COLO829 (cell line): ENCODE measurements at places on chromosomes 12 and 14.

DNA sequence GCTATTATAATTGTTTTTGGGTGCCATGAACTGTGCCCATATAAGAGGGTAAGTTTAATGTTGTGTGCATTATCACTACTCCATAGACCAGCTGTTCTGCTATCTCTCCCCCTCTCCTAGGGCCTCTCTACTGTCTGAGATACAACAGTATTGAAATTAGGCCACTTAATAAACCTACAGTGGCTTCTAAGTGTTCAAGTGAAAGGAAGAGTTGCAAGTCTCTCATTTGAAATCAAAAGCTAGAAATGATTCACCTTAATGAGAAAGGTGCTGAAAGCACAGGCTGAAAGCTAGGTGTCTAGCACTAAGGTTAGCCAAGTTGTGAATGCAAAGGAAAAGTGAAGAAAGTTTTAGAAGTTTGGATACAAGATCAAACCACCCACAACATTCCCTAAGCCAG, 168.0 kb downstream of the SLC16A7 start:
- DNase-seq = no peak

DNA sequence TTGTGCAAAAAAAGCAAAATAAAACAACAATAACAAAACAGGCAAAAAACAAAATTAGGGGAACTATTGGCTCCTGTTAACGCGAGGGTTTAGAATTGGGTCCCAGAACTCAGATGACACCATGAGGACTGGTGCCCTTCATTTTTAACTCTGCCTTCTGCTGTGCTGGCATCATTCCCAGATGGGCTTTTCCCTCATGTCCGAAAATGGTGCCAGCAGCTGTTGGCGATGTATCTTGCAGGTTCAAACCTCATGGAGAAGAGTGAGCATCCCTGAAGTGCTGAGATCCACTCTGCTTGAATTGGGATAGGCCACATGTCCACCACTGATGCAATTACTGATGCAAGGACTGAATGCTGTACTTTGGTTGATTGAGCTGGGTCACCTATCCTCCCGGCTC, 61.1 kb downstream of the MYRFL start:
- no peak for DNase-seq

GRCh38 chr14:51310505-51310944, 70.5 kb downstream of the TMX1 start:
- no peak for DNase-seq

- no peak for DNase-seq
Measured at GRCh38 chr12:120751389-120751788, 25.8 kb downstream of the ACADS start.

- no peak for DNase-seq
Measured at GRCh38 chr12:68667896-68668295, 18.9 kb upstream of the NUP107 start.

- no peak for DNase-seq
Measured at GRCh38 chr12:27780612-27781408, 774 bp upstream of the MANSC4 start.

- no peak for DNase-seq
Measured at GRCh38 chr14:68042586-68043210, 223.1 kb downstream of the RAD51B start.

- no peak for DNase-seq
Measured at GRCh38 chr14:30620178-30620577, 1.9 kb upstream of the SCFD1 start.

DNA sequence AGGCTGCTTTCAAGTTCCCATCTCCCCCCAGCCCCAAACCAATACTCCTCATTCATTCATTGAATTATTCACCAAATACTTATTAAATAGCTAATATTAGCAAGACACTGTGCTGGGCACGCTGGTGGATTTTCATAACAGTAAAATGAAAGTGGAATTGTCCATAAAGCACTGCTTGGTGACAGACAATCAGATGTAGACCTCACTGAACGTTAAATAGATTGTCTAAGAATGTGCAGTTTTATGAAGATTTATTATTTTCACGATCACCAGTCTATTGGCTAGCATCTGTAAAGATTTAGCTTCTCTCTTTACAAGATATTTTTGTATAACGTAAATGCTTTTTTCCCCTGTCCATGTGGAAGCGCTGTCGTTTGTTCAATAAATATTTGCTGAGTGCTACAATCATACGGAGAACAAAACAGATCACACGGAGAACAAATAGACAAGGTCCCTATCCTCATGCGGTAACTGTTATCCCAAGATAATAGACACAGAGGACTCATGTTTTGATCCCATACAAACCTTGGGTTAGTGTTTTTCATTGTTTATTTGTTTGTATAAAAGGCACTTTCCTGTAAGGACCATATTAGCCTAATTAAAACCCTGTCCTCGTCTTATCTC, 397.6 kb downstream of the BCAT1 start:
- no peak for DNase-seq

DNA sequence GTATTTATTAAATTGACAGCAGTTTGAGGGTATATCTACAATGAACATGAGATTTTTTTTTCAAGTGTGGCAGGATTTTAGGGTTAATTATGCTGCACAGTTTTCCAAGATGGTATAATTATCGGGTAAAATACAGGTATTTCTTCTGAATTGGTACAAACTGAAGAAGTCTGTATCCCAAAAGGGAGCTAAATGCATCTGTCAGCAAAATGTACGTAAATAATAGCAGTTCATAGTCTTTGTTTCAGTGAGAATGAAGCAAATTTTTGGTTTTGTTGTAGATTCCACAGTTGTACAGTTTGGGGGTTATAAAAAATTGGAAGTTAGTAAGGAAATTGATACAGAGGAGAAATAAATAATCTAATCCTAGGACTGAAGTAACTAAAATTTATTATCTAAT, 63.3 kb downstream of the RAD52 start:
- no peak for DNase-seq

DNA sequence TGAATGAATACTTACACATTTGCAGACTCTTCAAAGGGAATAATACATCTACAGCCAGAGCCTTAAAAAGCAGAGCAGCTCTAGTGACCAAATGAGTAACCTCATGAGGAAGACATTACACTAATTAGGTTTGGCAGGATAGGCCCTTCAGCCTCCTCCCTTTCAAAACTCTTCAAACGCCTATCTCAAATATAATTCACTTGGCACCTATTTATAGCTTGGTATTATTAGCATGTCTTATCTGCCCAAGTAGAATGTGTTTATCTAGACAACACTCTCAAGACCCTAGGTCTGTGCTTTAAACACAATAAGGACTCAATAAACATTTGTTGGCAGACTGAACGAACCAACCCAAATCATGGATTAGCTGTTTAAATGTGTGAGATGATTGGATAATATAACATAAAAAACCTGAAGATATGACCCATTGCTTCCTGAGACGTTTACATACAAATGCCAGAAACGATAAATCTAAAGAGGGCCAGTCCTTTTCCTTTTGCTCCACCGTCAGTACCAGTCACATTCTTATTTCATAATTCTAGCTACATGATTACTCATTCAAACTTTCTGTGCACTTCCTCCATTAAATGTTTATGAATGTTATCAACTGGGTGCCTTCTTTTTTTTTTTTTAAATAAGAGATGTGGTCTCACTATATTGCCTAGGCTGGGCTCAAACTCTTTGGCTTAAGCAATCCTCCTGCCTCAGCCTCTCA, 123.3 kb downstream of the CEP83 start:
- no peak for DNase-seq

- no peak for DNase-seq
Measured at GRCh38 chr14:67441256-67441655, 29.3 kb upstream of the PLEK2 start.

GRCh38 chr14:54360667-54361066, 36.1 kb upstream of the CDKN3 start:
- no peak for DNase-seq

- DNase-seq = no peak
Measured at GRCh38 chr12:76201758-76202157, 117.3 kb upstream of the NAP1L1 start.

DNA sequence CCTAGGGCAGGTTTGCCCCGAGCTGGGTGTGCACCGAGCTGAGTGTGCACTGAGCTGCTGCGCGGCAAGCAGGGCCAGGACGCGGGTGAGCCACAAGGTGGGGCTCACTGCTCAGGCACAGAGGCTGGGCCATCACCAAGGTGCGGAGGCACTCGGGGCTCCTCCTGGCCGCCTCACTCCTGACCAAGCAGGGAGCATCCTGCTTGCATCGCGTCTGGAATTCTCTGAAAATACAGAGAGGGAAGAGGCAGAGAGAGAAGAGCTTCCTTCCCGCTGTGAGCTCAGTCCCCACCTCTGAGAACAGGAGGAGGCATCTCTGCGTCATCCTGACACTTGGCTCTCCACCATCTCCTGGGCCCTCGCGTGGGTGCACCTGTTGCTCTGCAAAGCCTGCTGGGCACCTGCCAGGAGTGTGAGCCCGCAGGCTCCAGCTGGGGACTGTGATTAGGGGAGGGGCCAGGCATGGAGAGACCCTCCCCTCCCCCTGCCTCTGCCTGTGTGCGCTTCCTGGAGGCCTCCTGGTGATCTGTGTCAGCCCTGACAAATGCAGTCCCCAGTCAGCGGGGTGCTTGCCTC, 116.3 kb downstream of the GLT1D1 start:
- DNase-seq = no peak

DNA sequence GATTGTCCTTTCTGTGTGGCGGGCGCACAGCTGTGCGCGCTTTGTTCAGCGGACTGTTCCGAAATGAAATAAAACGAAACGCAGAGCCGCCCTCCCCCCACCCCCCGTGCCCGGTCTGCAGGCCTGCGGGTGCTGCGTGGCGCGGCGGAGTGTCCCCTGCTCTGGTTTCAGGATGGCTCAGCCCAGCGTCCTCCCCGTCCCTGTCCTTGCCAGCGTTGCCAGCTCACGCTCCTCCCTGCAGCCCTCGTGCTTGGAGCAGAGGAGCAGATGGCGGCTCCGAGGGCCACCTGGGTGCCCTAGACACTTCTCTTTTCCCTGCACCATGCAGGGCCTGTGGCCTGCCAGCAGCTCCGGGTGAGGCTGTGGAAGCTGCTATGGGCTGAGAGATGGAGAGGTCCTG, 17.5 kb upstream of the BEGAIN start:
- no peak for DNase-seq

DNA sequence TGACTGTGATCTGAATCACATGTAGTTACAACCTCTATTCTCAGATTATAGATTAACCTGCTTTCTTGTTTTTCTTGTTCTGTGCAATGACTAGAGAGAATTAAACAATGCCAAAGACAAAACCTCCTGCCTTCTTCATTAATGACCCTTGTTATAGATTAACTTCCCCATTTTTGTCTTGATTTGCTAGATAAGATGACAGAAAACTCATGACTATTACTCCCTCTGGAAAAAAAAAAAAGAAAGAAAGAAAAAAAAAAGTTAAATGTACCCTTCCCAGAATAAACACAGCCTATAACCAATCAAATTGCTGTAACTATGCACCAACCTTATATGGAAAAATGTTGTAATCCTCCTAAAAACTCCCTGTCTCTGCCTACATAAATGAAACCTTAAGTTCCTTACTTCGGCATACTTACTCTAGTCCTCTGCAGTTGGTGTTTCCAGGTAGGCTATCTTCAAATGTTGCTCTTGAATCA, 41.1 kb upstream of the PCED1B start:
- no peak for DNase-seq

DNA sequence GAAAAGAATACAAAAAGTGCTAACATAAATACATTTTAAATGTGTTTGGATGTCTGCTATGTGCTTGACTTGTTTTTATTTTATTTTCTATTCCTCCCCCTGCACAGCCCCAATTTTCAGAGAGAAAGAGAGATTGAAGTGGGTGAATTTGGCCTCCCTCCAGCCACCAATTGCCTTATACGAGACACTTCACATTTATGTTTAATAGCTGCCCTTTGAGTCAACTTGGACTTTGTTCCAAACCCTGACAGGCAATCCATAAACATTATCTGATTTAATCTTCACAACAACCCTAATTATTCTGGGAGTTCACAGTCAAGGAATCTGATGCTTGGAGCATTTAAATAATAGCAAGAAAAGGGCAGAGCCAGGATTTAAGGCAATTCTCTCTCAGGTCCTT, 161.7 kb downstream of the SLC15A4 start:
- no peak for DNase-seq

DNA sequence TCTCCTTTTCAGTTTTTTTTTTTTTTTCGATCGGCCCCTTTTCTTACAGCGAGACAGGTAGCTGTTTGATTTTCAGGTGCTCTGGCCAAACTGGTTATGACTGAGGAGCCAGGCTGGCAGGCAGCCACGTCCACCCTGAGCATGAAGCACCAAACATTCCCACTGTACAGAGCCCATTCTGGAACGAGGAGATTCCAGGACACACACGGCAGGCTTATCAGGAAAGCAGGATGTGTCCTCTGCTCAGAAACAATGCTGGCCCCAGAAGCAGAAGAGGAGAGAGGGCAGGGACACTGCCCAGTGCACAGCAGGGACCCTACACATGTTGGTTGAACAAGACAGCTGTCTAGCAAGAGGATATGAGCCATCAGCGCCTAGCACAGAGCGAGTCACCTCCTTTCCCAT, 3.7 kb upstream of the KRT2 start:
- DNase-seq = no peak

DNA sequence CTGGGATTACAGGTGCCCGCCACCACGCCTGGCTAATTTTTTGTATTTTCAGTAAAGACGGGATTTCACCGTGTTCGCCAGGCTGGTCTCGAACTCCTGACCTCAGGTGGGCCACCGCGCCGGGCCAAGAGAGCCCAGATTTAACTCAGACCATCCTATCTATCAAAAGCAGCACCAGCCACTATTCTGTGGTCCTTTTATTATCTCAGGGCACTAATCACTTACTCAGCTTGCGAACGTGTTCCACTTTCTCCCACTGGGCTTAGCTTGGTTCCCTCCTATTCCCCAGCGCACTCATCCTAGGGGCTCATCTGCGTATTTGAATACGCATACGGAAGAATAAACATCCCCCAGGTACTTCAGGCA, 16.2 kb upstream of the AACS start:
- no peak for DNase-seq
